ENCODE measurements at places on chromosomes 16 and 17. TPM values are rescaled to one million over a fixed set of nuclear protein-coding genes. Genes with fewer than 3 reads are reported as not detected.

CCL15 gene
- total RNA-seq, result not detected

CCL3 gene
- not detected for total RNA-seq

PSMD12 gene
- 29.2 TPM for total RNA-seq

ZG16B gene
- 0.13 TPM for total RNA-seq

HOXB4 gene
- total RNA-seq, result 4.6 TPM

PLK1 gene
- 3.7 TPM for total RNA-seq

DNAAF1 gene
- not detected for total RNA-seq

GPR179 gene
- total RNA-seq, result 0.10 TPM

MAP3K3 gene
- total RNA-seq, result 43.8 TPM

KRTAP4-1 gene
- not detected for total RNA-seq

STAC2 gene
- total RNA-seq, result 2.1 TPM

PAGR1 gene
- 11.6 TPM for total RNA-seq

MYOCD gene
- 1.4 TPM for total RNA-seq

KRTAP9-8 gene
- total RNA-seq, result not detected

SSTR5 gene
- total RNA-seq, result not detected

SLC16A5 gene
- total RNA-seq, result 3.3 TPM

EVI2A gene
- 1.4 TPM for total RNA-seq

KRTAP2-2 gene
- total RNA-seq, result not detected

NDEL1 gene
- 57.7 TPM for total RNA-seq

ORC6 gene
- total RNA-seq, result 3.9 TPM

TMEM101 gene
- 66.7 TPM for total RNA-seq

ZNF423 gene
- 5.7 TPM for total RNA-seq

USP10 gene
- total RNA-seq, result 67.8 TPM

NECAB2 gene
- total RNA-seq, result 0.30 TPM

USP6 gene
- not detected for total RNA-seq

TRPV2 gene
- total RNA-seq, result 71.5 TPM

SRL gene
- total RNA-seq, result 0.13 TPM

TLCD2 gene
- total RNA-seq, result 3.8 TPM

LGALS9B gene
- not detected for total RNA-seq

NT5C3B gene
- total RNA-seq, result 49.4 TPM

C17orf50 gene
- not detected for total RNA-seq

KCNJ16 gene
- total RNA-seq, result not detected

TMC7 gene
- total RNA-seq, result 0.85 TPM

RNF222 gene
- total RNA-seq, result not detected

KRT36 gene
- total RNA-seq, result not detected

PLA2G10 gene
- total RNA-seq, result not detected

Measured in smooth muscle cell of the pulmonary artery (primary cell).